ENCODE measurements at places on chromosomes 3 and 15. TPM values are rescaled to one million over a fixed set of nuclear protein-coding genes. Genes with fewer than 3 reads are reported as not detected.

DNA sequence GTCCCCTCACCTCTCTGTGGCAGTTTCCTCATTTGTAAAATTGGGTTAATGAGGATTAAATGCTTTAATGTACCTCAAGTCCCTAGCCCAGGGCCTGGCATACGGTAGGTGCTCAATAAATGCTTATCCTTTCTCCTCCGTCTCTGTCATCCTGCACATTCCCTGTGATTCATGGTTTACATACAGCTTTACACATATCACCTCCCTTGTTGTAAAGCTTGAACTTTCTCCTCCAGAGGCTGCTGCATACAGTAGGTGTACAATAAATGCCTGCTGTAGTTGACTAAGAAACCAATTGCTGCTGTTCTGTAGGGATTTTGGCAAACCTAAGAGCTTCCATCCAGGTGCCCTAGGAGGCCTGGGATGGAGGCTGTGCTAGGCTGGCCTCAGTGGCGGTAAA, 1.5 kb upstream of the CSPG4 start:
- no peak overlapping the region for H3K4me3 ChIP-seq
- H3K27ac ChIP-seq: no peak overlapping the region
- DNase-seq: no peak
- H3K4me1 ChIP-seq: peaks cover 14% of the 10 kb centered on the region
- no peaks in the 10 kb centered on the region for H3K36me3 ChIP-seq
- peaks cover 27% of the 10 kb centered on the region for H3K27me3 ChIP-seq

DNA sequence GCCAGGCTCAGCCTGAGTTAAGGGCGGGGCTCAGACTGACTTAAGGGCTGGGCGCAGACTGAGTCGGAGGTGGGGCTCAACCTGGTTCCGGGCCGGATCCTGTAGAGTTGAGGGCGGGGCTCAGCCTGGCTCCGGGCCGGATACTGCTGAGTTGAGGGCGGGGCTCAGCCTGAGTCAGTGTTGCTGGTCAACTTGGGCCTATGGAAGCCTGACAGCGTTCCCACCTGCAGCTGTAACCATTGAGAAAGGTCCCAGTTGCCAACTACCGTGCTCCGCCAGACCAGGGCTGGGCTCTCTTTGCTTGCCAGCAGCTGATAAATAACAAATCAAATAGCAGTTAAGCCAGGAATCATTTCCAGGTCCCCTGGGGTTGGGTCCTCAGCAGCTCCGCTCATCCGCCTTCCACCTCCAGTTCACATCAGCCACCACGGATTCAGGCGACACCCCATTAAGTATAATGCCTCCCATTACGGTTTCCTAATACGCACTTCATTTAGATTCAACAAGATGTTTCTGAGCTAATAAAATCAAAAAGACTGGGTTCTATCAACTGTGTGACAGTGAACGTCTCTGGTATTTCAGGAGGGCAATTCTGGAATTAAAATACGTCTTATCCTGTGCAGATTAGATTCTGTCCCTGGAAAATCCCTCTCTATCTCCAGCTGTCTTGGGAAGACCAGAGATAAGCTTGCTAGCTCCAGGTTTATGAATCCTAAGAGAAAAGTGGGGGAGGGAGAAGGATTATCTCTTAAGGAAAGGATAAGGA, 7.3 kb downstream of the GRIP2 start:
- H3K4me1 ChIP-seq: peaks cover 53% of the 10 kb centered on the region
- H3K27ac ChIP-seq: peak overlapping the region; percentile 86
- H3K36me3 ChIP-seq: 0 out of 2 replicates have a peak, but pooled peaks cover 3% of the 10 kb centered on the region

- H3K27me3 ChIP-seq: no peaks in the 10 kb centered on the region
- H3K4me1 ChIP-seq: no peaks in the 10 kb centered on the region
- peaks cover 10% of the 10 kb centered on the region for H3K36me3 ChIP-seq
These were observed 10.0 kb downstream of the PLA2G4B start for GRCh38 chr15:41848631-41849030.

- H3K36me3 ChIP-seq: no peaks in the 10 kb centered on the region
- no peak for DNase-seq
- H3K27me3 ChIP-seq: no peaks in the 10 kb centered on the region
- H3K4me3 ChIP-seq: no peak overlapping the region
- H3K27ac ChIP-seq: no peak overlapping the region
- H3K4me1 ChIP-seq: peaks cover 3% of the 10 kb centered on the region
These were observed 222.2 kb upstream of the TRIM42 start for GRCh38 chr3:140455521-140456214.

The GHSR gene
- not detected for total RNA-seq

GRCh38 chr3:10744098-10744465, 71.9 kb upstream of the SLC6A11 start:
- DNase-seq: peak; percentile 49
- H3K27me3 ChIP-seq: peaks cover 9% of the 10 kb centered on the region
- peaks cover 2% of the 10 kb centered on the region for H3K4me1 ChIP-seq
- H3K4me3 ChIP-seq: no peak overlapping the region
- no peak overlapping the region for H3K27ac ChIP-seq

DNA sequence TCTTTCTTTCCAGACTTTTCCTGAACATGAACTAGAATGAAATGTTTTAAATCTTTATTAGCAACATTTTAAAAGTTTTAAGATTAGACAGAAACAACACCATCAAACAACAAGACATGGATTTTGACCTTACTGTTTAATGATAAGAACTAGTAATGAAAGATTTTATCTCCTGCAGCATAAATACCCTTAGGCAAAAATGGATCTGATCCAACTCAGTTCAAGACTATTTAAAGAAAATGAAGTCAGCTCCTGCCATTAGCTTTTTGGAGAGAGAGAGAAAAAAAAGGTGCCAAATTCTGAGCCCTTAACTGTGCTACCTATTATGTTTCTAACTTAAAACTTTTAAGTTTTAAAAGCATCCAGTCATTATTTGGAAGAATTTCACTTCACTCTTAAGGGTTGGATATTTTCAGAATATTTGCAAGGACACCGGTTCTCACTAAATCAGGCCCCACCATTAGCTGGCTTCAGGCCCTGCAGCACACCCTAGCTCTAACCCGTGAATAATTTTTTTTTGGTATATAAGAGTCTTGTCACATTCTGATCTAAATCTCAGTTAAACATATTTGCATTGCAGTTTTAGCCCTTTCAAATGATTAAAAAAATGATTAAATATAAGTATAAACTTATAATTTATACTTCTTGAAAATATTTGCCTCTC, 60.0 kb downstream of the NR1I2 start:
- H3K36me3 ChIP-seq: peaks cover 18% of the 10 kb centered on the region
- no peak overlapping the region for H3K27ac ChIP-seq
- peaks cover 4% of the 10 kb centered on the region for H3K4me1 ChIP-seq
- no peak for DNase-seq
- H3K27me3 ChIP-seq: no peaks in the 10 kb centered on the region

DNA sequence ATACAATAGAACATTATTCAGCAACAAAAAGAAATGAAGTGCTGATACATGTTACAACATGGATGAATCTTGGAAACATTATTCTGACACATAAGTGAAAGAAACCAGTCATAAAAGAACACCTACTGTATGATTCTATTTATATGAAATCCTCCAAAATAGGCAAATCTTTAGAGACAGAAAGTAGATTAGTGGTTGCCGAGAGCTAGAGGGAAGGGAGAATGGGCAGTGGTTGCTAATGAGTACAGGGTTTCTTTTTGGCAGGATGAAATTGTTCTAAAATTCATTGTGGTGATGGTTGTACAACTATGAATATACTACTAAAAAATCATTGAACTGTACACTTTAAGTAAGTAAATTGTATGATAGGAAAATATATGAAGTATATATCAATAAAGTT, 6.3 kb upstream of the LRRC58 start:
- H3K36me3 ChIP-seq: no peaks in the 10 kb centered on the region
- DNase-seq: no peak
- no peak overlapping the region for H3K4me3 ChIP-seq
- no peaks in the 10 kb centered on the region for H3K4me1 ChIP-seq
- H3K27ac ChIP-seq: no peak overlapping the region
- H3K27me3 ChIP-seq: peaks cover 2% of the 10 kb centered on the region

The LRRC2 gene
- 4.0 TPM for total RNA-seq

GRCh38 chr3:51396401-51396800, 5.3 kb downstream of the RBM15B start:
- H3K4me3 ChIP-seq: no peak overlapping the region
- H3K27me3 ChIP-seq: no peaks in the 10 kb centered on the region
- DNase-seq: no peak
- peak overlapping the region; percentile 83 for H3K27ac ChIP-seq
- H3K4me1 ChIP-seq: peaks cover 27% of the 10 kb centered on the region
- peaks cover 51% of the 10 kb centered on the region for H3K36me3 ChIP-seq

GRCh38 chr15:66474135-66474534, 23.4 kb downstream of the SNAPC5 start:
- no peaks in the 10 kb centered on the region for H3K36me3 ChIP-seq
- peak overlapping the region; percentile 25 for H3K4me3 ChIP-seq
- H3K27me3 ChIP-seq: no peaks in the 10 kb centered on the region
- peak overlapping the region; percentile 96 for H3K27ac ChIP-seq
- H3K4me1 ChIP-seq: peaks cover 80% of the 10 kb centered on the region
- no peak for DNase-seq

DNA sequence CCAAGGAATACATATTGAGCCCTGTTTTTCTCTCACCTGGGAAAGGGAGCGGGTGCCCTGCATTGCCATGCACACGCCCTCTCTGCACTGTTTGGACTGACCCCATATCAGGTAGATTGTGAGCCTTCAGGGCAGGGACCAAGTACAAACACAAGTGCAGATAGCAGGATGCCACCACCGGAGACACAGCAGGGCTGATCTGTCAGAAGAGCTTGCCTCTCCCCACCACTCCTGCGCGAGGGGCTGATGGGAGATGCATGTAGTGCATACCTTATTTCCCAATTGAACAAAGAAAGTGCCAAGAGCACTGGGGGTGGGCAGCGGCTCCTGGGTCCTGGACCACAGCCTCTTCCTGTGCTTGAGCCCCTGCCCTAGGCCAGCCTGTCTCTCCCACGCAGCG, 9.0 kb upstream of the SLCO2A1 start:
- no peak overlapping the region for H3K4me3 ChIP-seq
- H3K27me3 ChIP-seq: peaks cover 10% of the 10 kb centered on the region
- peaks cover 25% of the 10 kb centered on the region for H3K36me3 ChIP-seq

The KCNAB1 gene
- total RNA-seq: 1.1 TPM

The SV2B gene
- 1.4 TPM for total RNA-seq

The SMCO1 gene
- not detected for total RNA-seq

DNA sequence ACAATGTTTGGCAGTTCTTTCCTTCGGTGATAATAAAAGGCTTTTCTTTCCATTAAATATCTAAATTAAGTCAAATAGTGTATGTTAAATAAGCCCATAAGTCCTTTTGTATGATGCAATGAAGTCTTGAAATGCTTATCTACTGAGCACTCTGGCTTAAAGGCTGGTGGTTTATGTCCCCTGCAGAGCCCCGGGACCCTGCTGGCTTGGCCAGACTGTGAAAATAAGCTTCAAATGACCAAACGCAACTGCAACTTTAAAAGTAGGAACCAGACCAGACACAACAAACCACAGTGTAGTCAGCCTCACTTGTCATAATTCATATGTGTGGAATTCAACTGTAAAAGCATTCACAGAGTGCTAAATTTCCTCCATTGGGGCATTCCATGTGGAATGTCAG, 72.5 kb downstream of the FOXP1 start:
- no peak overlapping the region for H3K4me3 ChIP-seq
- peaks cover 33% of the 10 kb centered on the region for H3K4me1 ChIP-seq
- H3K27ac ChIP-seq: no peak overlapping the region
- no peaks in the 10 kb centered on the region for H3K36me3 ChIP-seq
- no peaks in the 10 kb centered on the region for H3K27me3 ChIP-seq

GRCh38 chr15:38019066-38019465, 84.6 kb downstream of the TMCO5A start:
- no peaks in the 10 kb centered on the region for H3K27me3 ChIP-seq
- H3K27ac ChIP-seq: no peak overlapping the region
- peaks cover 8% of the 10 kb centered on the region for H3K4me1 ChIP-seq
- H3K36me3 ChIP-seq: no peaks in the 10 kb centered on the region
- H3K4me3 ChIP-seq: no peak overlapping the region
- no peak for DNase-seq

GRCh38 chr15:39244776-39245175, 336.1 kb upstream of the THBS1 start:
- no peak overlapping the region for H3K4me3 ChIP-seq
- DNase-seq: no peak
- no peak overlapping the region for H3K27ac ChIP-seq
- H3K36me3 ChIP-seq: no peaks in the 10 kb centered on the region
- no peaks in the 10 kb centered on the region for H3K27me3 ChIP-seq
- H3K4me1 ChIP-seq: peaks cover 11% of the 10 kb centered on the region

DNA sequence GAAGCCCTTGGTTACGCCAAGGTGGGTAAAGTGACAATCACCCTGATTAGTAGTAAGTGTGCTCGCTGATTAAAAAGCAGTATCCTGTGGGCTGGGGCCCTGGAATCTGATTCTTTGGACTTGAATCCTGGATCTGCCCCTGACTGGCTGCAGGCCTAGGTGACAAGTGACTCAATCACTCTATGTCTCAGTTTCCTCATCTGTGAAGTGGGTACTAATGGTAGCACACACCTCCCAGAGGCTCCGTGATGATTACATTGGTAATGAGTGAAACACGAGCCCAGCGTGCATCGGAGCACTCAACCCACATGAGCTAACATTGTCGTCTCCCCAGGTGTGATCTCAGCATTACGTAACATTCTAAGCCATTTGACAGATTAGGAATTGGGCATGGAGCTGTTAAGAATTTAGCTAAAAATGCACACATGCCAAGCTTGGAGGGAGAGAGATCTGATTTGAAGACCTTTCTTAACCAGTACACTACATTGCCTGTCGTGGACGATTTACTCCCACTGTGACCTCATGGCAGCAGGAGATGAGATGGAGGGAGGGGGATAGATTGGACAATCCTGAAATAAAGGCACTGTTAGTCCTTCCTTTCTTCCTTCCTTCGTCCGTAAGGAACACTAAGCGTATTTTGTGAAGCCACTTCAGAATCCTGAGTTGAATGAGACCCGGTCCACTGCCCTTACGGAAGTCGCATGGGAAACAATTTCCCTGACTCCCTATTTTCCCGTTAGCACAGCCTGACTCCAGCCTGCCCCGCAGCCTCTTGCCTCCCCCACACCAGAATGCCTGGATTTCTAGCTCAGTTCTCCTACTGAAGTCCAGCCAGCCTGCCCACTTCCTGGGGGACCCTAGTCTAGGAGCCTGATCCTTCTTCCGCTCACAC, 32.1 kb downstream of the MGLL start:
- H3K36me3 ChIP-seq: no peaks in the 10 kb centered on the region
- no peak for DNase-seq
- no peaks in the 10 kb centered on the region for H3K27me3 ChIP-seq
- no peak overlapping the region for H3K4me3 ChIP-seq

- H3K27me3 ChIP-seq: no peaks in the 10 kb centered on the region
- peaks cover 22% of the 10 kb centered on the region for H3K4me1 ChIP-seq
- peak overlapping the region; percentile 77 for H3K4me3 ChIP-seq
- H3K36me3 ChIP-seq: peaks cover 18% of the 10 kb centered on the region
- H3K27ac ChIP-seq: peak overlapping the region; percentile 98
These were observed 97.3 kb downstream of the NPAP1 start for GRCh38 chr15:24772686-24773373.

DNA sequence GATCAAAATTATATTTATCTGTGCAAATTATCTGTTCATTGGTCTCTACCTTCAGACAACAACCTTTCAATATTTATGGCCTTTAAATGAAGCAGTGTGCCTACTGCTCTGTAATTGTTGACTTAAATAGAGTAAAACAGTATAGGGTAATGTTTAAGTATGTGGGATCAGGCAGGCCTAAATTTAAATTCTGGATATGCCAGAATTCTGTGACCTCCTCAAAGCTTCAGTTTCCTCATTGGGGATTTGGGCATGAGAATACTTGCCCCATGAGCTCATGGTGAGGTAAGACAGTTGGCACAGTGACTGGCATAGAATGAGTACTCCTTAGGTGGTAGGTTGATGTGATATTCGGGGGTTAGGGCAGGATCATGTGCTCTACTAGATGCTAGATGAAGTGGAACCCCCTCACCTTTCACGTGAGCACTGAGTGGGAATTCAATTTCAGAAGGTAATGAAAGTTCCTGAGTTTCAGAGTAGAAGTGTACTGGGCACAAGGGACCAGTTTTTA, 14.9 kb downstream of the ARL8B start:
- H3K36me3 ChIP-seq: peaks cover 8% of the 10 kb centered on the region
- DNase-seq: no peak
- H3K27ac ChIP-seq: no peak overlapping the region
- peaks cover 47% of the 10 kb centered on the region for H3K4me1 ChIP-seq
- H3K27me3 ChIP-seq: no peaks in the 10 kb centered on the region
